ENCODE measurements at places on chromosomes 2 and 18.

GRCh38 chr2:173432049-173432754, 77.5 kb downstream of the CDCA7 start:
- DNase-seq, result peak; percentile 78

DNA sequence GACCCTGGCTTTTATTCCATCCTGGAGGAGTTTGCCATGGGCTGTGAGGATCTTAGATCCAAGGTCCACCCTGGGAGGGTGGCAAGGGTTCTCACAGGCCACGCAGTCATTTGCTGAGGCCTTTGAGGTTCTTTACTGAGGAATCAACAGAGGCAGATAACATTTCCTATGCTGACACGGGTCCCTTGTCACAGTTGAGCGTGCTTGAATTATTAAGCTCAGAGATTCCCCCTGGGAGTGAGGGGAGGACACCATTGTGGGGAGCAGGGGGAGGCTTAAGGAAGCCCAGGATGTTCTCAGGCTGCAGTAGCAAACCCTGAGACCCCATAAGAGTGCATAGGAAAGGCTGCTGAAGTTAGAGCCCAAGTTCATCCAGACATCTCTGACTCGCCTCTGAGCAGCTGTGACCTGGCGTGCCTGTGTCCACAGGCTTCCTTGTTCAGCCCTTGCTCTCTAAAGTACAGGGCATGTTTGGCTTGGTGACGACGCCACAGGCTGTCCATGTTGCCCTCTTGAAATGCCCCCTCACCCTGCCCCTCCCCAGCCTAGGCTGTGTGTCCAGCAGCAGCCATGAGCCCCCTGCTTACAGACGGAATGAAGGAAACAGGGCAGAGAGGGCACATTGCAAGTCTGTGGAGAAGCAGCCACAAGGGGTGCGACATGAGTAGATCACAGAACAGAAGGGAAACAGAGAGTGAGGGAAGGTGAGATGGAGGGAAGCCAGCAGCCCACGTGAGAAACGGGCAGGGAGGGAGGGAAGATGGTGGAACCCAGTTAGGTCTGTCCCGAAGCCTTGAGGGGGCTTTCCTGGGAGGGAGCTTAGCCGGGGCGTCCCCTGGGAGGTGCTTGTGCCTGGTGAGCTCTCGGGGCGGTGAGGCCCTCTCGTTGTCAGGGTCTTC, 34.0 kb downstream of the NAPG start:
- DNase-seq, result no peak

DNA sequence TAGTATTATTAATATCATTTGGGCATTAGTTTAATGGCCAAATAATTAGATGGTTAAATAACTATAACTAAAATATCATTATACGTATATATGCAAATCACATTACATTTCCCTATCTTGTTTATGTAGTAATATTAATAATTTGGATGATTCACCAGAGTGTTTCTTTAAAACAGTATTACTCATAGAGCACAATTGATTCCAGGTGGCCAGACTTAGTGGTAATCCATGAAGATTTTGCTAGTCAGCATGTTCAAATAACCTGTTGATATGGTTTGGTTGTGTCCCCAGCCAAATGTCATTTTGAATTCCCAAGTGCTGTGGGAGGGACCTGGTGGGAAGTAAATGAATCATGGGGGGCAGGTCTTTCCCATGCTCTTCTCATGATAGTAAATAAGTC, 782.3 kb downstream of the LRP1B start:
- no peak for DNase-seq

- peak; percentile 12 for DNase-seq
These were observed 395.0 kb upstream of the TCF4 start for GRCh38 chr18:55982992-55983391.

- DNase-seq, result no peak
These were observed 36.9 kb upstream of the SMIM21 start for GRCh38 chr18:75464356-75464755.

- DNase-seq, result no peak
These were observed 11.6 kb downstream of the TRAPPC8 start for GRCh38 chr18:31931163-31931885.

GRCh38 chr2:58032016-58032763, 14.4 kb upstream of the VRK2 start:
- DNase-seq, result no peak

- DNase-seq, result no peak
These were observed 510.0 kb upstream of the ZEB2 start for GRCh38 chr2:145029873-145030272.

DNA sequence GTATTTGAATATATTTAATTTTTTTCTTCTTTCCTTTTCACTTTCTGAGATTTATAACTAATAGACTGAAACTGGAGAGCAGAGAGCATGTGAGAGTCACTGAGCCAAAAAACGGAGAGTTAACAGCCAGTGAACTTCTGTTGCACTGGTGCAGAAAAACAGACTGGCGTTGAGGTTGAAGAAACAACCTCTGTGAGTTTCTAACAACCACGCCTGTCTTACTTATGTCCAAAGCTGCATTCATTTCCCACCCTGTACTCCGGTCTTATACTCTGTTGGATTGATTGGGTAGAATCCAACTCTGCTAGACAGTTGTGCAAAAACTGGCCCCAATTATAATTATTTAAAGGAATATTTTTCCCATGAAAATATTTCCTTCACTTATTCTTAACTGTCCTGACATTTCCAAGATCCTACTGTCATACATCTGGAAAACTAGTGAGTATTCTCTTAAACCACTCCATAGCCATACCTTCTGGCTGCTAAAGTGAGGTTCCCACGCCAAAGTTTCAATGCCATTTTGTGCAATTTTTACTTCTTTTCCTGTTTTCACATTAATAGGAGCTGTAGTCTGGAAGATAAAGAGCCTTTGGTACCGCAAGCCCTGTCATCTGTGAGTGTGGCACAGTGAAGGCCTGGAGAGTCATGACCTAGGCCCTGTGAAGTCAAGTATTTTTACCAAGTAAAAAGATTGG, 9.4 kb downstream of the CYP1B1 start:
- DNase-seq, result no peak

- DNase-seq, result no peak
These were observed 258.6 kb downstream of the TNS1 start for GRCh38 chr2:217743966-217744761.

DNA sequence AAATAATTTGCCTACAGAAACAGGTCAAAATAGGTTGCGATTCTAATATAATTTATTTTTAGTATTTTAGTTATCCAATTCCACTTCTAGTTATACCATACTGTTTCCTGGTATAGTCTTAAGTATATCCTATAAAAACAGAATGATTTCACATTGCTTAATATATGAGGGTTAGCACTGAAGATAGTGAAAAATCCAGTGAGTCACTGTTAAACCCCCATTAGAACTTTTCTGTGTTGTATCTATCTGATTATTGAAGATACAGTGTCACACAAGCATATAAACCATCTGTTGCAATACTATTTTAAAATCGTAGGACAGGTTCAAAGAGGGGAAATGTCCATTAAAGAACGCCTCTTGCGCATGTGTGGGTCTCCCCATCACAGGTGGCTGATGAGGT, 110.0 kb downstream of the FEZ2 start:
- no peak for DNase-seq

GRCh38 chr2:50143822-50144575, 887.9 kb downstream of the NRXN1 start:
- peak; percentile 64 for DNase-seq

GRCh38 chr18:44691148-44691925, 10.6 kb downstream of the SETBP1 start:
- no peak for DNase-seq

DNA sequence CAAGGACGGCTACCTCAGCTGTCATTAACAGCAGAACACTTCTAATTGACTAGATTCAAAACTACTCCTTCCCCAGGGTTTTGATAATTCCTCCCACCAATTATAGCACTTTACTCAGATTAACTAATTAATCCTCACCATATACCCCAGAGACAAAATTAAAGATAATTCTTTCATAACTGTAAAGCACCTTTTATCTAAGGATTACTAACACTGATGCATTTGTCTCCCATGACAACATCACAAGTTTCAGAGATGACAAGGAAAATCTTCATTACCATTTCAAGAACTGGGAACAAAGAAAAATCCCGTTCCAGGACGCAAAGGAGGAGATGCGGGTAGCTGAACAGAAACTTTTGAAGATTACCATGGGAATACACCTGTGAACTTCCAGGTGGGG, 129.4 kb upstream of the ITGA6 start:
- no peak for DNase-seq

- DNase-seq, result no peak
These were observed 12.2 kb upstream of the GNAL start for GRCh38 chr18:11676867-11677266.
